HepG2 (cell line): ENCODE measurements at places on chromosomes 2 and 18.

GRCh38 chr2:42590176-42590575, 21.7 kb downstream of the MTA3 start:
- no peak for DNase-seq

DNA sequence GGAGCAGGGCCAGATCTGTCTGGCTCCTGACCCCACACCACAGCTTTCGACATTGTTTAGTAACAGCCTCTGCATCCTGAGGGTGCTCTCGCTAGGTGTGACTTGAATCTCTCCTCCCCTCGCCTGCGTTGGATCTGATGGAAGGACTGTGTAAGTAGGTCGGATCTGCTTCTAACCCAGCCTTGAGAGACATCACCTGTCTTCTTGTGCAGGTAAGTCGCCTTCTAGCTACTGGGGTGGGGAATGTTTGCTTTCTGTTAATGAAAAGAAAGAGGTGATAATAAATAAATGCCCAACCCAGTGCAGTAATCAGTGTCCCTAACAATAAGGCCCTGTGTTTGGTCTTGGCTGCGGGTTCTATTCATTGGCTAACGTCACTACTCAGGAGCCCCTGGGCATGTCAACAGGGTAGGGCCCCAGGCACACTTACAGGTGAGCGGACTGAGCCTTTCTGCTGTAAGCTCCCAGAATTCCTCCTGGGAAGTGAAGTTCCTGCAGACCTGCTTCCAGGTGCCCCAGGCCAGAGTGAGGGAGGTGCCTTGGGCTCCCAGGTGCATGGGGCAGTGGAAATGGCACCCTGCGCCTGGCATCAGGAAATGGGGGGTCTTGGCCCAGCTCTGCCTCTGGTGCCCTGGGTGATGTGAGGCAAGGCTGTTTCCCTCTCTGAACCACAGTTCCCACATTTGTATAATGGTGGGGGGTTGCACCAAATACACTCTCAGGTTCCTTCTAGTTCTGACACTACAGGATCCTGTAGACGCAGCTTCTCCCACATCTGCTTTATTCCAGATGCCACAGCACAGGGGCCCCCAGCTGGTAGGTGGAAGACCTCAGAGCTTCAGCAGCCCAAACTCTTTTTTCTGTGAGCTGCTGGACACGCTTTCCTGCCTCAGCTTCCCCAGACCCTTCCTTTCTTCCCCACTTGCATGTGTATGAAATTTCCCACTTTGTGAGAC, 11.2 kb upstream of the FOSL2 start:
- no peak for DNase-seq

- DNase-seq, result no peak
These were observed 6.1 kb upstream of the DCC start for GRCh38 chr18:52333860-52334259.

GRCh38 chr2:171318463-171318934, 115.3 kb downstream of the METTL8 start:
- no peak for DNase-seq

DNA sequence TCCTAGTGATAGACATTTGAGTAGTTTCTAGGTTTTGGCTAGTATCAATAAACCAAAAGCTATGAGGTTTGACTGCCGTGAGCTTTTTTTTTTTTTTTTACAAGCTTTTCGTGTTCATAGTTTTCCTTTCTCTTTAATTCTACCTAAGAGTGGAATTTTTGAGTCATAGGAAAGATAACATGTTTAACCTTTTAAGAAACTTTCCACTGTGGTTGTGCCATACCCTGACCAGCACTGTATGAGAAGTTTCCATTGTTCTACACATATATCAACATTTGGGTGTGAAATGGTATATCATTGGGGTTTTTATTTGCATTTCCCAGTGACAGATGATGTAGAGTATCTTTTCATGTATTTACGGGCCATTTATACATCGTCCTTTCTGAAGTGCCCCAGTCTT, 31.7 kb downstream of the UBE2F start:
- peak; percentile 62 for DNase-seq

DNA sequence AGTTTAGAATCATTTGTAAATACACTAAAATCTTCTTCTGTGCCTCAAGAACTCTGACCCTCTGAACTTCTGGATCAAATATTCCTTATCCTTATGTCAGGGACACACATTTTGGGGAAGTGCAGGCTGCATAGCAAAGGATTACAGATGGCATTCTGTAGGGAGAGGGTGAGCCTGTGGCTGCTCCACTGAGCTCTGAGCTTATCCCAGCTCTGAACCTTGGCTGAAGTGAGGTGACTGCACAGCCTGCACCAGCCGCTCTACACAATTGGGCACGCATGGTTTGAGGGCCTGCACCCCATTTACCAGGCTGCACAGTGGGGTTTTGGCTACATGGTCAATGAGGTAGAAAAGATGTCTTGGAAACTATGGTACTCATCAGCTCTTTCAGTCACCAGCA, 251.6 kb downstream of the GALR1 start:
- DNase-seq, result no peak

DNA sequence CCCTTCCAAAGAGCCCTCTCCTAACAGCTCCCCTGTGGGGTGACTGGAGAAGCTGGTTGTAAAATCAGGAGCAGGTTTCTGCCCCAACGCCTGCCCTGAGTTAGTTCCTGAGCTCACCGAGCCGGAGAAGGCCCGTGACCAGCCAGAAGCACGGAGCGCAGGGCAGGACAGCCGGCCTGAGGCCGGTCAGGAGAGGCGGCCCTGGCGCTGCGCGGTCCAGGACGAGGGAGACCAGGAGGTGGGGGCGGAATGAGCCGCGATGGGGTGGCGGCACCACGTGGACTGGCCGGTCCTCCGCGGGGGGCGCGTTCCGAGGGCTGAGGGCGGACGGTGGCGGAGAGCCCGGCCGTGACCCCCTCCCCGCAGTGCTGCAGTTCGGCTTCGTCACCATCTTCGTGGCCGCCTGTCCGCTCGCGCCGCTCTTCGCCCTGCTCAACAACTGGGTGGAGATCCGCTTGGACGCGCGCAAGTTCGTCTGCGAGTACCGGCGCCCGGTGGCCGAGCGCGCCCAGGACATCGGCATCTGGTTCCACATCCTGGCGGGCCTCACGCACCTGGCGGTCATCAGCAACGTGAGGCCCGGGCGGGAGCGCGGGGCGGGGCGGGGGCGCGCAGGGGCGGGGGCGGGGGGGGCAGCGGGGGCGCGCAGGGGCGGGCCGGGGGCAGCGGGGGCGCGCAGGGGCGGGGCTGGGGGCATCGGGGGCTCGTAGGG, 29.0 kb downstream of the ANO7 start:
- peak; percentile 80 for DNase-seq

DNA sequence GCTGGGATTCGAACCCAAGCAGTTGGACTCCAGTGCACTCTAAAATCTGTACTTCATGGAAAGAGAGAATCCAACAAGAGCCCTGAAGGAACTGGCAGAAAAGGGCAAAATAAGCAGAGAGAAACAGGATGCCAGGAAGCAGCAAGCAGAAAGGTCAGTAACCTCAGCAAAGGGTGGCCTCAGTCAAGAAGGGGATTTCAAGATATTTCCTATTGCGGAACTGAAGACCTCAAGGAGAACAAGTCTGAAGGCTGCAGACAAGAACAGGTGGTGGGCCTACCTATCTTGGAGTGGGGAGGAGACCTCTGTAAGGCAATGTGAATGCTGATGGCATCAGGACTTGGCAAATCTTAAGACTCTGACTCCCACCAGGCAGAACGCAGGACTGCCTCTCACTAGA, 20.1 kb upstream of the MREG start:
- DNase-seq, result no peak

DNA sequence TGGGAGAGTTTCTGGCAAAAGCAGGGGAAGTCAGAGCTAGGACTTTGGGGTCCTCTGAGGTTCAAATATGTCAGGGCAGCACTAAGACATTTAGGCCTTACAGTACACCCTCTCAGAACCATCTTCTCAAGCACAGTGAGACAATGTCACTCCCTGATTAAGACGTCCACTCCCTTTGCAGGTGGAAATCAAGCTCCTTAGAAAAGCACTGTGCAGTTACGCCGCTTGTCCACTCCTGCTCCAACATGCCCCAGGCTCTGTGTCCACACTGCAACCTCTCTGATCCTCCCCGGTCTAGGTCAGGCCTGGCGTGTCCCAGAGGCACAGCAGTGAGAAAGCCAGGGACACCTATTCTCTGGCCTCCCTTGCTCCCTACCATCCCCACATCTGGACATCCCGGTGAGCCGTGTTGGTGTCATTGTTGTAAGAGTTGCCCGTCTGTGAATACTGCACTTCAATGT, 528.6 kb upstream of the ID2 start:
- no peak for DNase-seq

- no peak for DNase-seq
These were observed 63.9 kb downstream of the DGKD start for GRCh38 chr2:233418052-233418760.

DNA sequence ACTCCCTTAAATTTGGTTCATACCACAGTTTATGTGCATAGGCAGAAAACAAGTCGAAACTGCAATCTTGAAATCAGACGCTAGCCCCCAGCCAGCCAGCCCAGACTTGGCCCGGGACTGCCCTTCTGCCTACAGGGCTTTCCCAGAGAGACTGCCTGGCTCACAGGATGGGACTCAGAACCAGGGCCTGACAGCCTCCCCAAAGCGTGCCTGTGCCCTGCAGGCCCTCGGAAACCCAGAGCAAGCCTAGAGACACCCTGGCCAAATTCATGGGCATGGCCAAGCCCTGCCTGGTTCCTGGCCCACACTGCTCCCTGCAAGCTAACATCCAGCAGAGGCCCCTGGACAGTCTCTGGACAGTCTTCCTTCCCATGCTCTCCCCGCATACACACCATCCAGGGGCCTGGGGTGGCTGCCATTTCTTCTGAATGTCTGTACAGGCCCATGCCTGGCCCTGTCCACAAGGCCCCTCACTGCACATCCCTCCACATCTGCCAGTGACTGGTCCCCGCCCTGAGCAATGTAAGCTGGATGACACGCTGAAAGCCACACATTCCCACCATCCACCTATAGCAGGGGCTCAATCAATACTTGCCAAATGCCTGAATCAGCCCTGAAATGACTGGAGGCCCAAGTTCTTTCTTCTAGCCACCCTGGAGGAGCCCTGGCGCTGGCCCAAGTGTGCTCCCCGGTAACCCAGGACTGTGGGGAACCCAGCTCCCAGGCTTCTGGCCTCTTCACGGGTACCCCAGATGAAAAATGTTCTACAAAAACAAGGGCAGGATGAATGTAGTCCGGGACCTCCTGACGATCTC, 73.1 kb downstream of the HDAC4 start:
- no peak for DNase-seq

GRCh38 chr2:163198972-163199371, 360.4 kb upstream of the KCNH7 start:
- no peak for DNase-seq

DNA sequence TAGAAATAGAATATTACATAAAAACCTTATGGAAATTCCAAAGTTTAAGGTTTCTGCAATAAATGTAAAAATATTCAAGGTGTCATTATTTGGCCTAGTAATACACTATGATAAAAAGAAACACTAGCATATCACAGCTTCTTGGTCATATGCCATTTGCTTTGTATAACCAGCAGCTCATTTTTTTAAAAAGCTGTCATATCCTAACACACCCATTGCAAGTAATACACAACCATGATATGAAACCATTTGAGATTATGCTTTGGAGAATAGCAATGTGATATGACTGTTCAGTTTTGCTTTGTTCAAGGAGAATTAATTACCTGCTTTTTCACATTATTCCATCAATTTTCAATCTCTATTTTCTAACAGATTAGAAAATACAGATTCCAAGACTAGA, 149.0 kb downstream of the IKZF2 start:
- no peak for DNase-seq

GRCh38 chr2:38131676-38132075, 55.7 kb upstream of the CYP1B1 start:
- no peak for DNase-seq

GRCh38 chr2:70145851-70146739, 44.7 kb downstream of the C2orf42 start:
- DNase-seq, result no peak

GRCh38 chr2:4715065-4715464, 977.1 kb upstream of the SOX11 start:
- no peak for DNase-seq

- no peak for DNase-seq
These were observed 1.1 kb downstream of the AGFG1 start for GRCh38 chr2:227473122-227473461.

GRCh38 chr2:162934191-162934590, 95.6 kb upstream of the KCNH7 start:
- no peak for DNase-seq

GRCh38 chr2:76247006-76247405, 536.3 kb upstream of the GCFC2 start:
- no peak for DNase-seq
